ENCODE measurements at places on chromosomes 2 and 18.

GRCh38 chr2:127508023-127508630 is 18.2 kb downstream of the IWS1 start:
- no peak for DNase-seq

- DNase-seq, result no peak
These were observed 10.7 kb upstream of the STAM2 start for GRCh38 chr2:152186262-152186661.

DNA sequence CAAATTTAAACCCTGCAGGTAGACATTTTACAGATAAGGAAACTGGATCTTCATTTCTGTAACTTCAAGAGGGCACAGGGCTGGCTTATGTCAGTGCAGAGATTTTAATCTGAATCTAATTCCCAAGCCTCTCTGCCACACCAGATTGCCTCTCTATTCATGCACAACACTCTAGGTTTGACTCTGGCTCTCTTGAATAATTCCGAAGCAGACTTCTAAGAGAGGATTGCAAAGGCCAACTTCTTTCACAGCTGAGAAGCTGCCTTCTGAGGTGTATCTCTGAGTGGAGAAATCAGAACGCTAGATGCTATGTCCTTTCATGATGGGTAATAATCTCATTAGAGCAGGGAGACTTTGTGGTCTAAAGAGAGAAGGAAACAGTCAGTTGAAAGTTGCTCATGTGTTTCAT is 20.1 kb upstream of the MGAT5 start:
- no peak for DNase-seq

GRCh38 chr2:195639238-195639858 is 17.7 kb upstream of the SLC39A10 start:
- no peak for DNase-seq

- DNase-seq, result no peak
These were observed 47.0 kb upstream of the TTC39C start for GRCh38 chr18:23967321-23968089.

DNA sequence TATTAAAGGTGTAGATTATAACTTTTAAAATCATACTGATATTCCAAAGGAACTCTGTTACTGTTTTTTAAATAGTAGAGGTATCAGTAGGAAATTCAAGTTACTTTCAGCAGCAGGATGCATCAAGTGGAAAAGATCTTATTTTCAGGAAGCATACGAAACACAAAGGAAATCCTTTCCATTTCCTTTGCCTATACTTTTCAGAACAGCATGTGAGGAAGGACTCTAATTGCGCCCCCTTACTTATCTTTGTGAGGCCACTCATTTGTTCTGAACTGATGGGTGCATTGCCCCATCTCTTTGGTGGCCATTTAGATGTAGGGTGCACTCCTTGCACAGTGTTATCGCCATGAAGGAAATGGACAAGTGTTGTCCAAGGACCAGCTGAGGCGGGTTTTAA is 145.3 kb downstream of the BABAM2 start:
- no peak for DNase-seq

DNA sequence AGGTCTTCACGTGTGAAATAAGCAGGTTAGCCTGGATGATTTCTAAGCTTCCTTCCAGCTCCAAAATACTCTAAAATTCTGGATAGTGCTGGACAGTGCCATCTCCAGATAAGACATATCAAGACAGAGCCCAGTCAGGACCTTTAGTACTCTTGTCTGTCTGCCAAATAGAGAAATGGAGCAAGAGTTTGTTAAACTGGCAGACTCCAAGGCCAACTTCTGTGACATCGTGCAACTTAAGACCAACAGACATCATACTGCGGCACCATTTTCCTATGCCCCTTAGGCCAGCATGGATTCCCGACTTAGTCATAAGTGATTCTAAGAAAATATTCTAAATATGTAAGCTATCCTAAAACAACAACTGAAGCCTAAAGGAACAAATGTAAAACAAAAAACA is 118.6 kb downstream of the RBMS1 start:
- DNase-seq, result no peak
